ENCODE measurements at places on chromosomes 3 and 15. TPM values are rescaled to one million over a fixed set of nuclear protein-coding genes. Genes with fewer than 3 reads are reported as not detected.

GRCh38 chr15:101182215-101182614 is 69.6 kb downstream of the CHSY1 start:
- no peak overlapping the region for H3K4me3 ChIP-seq
- no peak for DNase-seq
- H3K36me3 ChIP-seq = no peaks in the 10 kb centered on the region
- no peaks in the 10 kb centered on the region for H3K27me3 ChIP-seq
- peaks cover 3% of the 10 kb centered on the region for H3K4me1 ChIP-seq

GRCh38 chr15:40336744-40337122 is 4.0 kb downstream of the CCDC9B start:
- H3K4me3 ChIP-seq = no peak overlapping the region
- H3K27me3 ChIP-seq = no peaks in the 10 kb centered on the region
- H3K27ac ChIP-seq = peak overlapping the region; percentile 96
- no peaks in the 10 kb centered on the region for H3K36me3 ChIP-seq

- no peak overlapping the region for H3K27ac ChIP-seq
- H3K4me3 ChIP-seq = no peak overlapping the region
- peaks cover 19% of the 10 kb centered on the region for H3K27me3 ChIP-seq
- peaks cover 3% of the 10 kb centered on the region for H3K4me1 ChIP-seq
- no peak for DNase-seq
- no peaks in the 10 kb centered on the region for H3K36me3 ChIP-seq
Observed at GRCh38 chr3:133425898-133426297, 26.0 kb downstream of the BFSP2 start.

GRCh38 chr3:165883863-165884478 is 46.7 kb upstream of the BCHE start:
- no peak overlapping the region for H3K27ac ChIP-seq
- H3K36me3 ChIP-seq = no peaks in the 10 kb centered on the region
- DNase-seq = no peak
- no peaks in the 10 kb centered on the region for H3K27me3 ChIP-seq
- no peak overlapping the region for H3K4me3 ChIP-seq
- H3K4me1 ChIP-seq = no peaks in the 10 kb centered on the region

The C15orf62 gene
- 0.14 TPM for total RNA-seq

The CHST2 gene
- total RNA-seq = 4.3 TPM

The GP5 gene
- total RNA-seq = not detected
